AG10803 (cell line): ENCODE measurements at places on chromosomes 11 and 22.

DNA sequence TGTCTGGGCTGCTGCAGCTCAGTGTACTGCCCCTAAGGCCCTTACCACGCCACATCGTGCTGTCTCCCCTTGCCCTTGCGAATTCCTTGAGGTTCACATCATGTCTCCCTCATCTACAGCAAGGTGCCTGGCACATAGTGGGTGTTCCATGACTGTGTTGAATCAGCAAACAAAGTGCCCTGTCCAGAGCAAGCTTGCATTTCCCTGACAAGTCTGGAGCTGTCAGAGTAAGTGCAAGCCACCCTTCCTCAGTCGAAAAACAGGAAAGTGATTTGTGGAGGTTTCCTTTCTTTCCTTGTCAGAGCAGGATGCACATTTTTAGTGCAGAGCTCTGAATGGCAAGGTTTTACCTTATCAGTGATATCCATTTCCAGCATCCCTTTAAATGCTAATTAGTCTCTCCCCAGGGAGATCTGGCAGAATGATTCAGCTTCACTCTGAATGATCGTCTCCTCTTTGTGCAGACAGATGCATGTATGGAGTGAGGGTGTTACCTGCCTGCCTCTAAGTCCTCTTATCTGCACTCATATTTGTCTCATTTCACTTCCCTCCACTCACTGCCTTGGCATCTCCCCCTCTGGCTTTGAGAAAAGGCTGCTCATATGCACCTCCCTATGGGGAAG is 331.2 kb downstream of the TMEM135 start:
- DNase-seq, result no peak

DNA sequence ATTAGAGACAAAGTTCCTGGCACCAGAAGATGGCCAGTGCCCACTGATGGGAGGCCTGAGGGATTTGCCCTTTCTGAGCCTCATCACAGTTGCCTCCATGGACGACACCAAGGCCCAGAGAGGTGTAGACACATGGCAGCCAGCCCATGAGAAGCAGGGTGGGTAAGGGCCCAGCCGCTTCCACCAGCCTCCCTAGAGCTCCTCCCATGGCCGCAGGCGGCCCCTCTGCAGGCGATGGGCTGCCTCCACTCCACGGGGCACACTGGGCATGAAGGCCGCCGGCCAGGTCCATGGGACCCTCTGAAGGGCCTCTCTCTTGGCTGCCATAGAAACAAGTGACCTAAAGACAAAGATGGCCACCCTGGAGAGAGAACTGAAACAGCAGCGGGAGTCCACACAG is 14.5 kb downstream of the CCDC157 start:
- no peak for DNase-seq

DNA sequence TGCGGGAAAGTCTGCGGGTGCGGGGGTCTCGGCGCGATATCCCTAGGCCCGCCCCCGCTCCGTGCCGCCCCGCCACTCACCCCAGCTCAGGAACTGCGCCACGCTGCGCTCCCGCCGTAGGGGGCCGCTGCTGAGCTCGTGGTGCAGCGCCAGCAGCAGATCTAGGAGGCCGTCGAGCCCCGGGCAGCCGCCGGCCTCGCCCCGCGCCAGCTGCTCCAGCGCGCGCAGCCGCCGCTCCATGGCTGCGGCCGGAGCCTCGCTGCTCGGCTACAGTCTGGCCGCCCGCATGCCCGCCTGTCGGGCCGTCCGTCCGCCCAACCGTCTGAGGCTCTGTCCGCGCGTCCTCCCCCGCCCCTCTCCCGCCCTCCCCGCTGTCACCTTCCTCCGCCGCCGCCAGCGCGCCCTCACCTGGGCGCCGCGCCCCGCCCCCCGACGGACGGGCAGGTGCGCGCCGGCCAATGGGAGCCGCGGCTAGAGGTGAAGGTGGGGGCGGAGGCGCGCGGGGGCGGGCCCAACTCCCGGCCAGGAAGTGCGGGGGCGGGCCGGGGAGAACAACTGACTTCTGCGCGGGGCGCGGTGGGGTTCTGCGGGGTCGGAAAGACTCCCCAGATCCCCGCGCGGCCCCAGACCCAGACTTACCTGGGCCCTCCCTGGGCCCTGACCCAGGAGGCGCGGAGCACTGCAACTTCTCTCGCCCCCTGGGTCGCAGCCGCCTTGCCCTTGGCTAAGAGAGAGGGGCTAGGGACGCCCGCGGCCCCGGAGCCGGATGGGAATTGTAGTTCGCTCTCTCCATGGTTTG is at the start of gene CDC42BPG:
Gene CDC42BPG, minus strand, starts transcription at position 324 of the 799 bp plus-strand sequence. Its CDS starts 84 bp downstream, at position 240.
- DNase-seq, result peak; percentile 49

GRCh38 chr11:122853971-122854446 is 15.7 kb downstream of the CRTAM start:
- DNase-seq, result peak; percentile 80

DNA sequence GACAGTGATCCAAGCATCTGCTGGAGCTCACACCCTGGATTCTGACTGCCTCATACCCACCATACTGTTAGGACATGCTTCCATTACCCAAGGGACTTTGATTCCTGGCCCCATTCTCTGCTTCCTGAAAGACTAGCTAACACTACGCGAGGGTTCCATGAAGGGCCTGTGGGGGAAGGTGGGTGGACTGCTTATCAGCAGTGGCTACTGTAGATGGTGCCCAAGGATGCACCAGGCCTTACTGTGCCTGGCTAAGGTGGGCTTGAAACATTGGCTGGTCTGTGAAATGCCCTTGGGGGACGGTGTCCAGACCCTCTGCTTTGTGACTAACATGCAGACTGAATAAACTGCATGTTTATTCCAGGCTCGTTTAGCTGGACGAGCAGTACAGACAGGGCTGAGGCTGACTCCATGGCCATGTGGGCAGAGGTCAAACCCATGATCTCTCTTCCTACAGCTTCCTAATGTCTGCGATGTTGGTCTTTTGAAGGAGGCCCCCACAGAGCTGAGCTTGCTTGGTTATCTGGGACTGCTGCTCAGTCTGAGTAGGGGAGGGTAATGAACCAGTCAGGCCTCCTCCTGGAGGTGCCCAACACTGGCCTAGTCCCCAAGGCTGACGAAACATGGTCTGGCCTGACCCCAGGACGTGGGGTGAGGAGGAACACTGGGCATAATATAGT is 48.3 kb upstream of the PHOX2A start:
- DNase-seq, result no peak

DNA sequence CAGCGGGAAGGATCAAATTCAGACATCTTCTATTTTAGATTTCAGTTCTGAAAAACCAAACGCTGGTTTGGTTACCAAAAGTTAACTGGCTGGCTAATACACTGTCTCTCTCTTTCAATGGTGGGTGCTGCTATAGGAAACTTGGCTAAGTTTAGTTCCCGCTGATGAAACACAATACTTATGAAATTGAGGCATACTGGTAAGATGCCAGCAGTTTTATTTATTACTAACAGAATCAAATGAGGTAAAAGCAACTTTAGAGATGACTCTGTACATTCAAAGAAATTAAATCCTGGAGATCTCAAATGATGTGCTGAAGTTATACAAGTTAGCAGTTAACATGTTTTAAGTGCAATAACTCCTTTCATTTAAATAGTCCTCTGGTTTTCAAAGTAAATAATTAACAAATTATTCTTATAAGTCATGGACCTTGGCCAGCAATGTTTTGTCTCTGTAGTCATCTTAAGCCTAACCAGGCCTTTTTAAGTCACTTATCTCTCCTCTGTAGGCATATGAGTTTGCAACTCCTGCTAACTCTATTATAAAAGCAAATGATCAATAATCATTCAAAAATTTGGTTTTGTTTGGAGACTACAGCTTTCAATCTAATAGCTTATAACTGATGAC is 54.8 kb downstream of the PAK1 start:
- DNase-seq, result no peak

- no peak for DNase-seq
Measured at GRCh38 chr11:16779436-16779835, 41.0 kb downstream of the C11orf58 start.

DNA sequence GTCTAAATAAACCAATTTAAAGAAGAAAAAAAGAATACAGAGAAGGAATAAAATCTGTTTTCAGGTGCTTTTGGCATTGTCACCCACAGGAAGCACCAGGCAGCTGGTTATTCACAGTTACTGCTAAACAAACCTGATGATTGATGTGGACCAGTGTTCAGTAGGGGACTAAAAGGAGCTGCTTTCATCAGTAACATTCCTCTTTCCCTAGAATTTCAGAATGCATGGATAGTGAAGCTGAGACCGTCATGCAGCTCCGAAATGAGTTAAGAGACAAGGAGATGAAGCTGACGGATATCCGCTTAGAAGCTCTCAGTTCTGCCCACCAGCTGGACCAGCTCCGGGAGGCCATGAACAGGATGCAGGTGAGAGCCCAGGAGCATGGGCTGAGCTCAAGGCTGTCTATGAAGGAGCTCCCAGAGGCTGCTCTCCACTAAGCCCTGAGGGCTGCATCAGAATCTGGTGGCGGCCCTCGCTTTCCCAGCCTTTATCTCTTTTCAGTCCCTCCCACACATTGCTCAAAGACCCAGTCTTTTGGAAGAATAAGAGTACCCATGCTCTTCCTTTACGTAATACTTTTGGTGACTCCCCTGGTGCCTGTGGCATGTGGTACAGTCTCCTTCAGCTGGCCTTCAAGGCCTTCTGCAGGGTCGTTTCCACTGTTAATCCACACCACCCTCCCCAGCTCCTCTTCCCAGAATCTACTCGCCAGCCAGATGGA is 69.5 kb downstream of the DBX1 start:
- DNase-seq, result no peak

- DNase-seq, result peak; percentile 50
Measured at GRCh38 chr11:57279116-57279515, 42.1 kb upstream of the APLNR start.

DNA sequence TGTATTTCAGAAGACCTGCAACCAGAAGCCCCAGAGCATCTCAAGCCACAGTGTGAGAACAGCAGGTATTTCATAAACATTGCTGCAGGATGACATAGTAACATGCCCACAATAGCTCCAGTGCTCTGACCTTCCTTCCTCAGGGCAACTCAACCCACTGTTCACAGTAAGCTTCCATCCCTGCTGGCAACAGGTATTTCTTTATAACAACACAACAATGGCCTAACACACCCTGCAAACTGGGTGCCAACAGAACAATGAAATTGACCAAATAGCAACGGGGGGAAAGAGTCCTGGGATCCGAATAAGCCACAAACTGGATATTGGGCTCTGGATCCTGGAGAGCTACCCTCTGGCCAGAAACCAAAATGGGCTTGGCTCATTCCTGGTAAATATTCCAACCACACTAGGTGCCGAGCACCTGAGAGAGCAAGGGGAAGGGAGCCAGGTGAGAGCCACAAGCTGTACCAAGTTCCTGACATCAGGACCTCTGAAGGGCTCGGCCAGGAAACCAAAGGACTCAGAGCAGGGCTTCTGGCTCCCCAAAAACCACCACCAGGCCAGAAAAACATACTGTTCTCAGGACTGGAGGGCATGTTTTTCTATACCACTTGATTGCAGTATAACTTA is 99.5 kb downstream of the MICAL3 start:
- no peak for DNase-seq

- no peak for DNase-seq
Measured at GRCh38 chr11:120680322-120680721, 168.8 kb downstream of the GRIK4 start.

DNA sequence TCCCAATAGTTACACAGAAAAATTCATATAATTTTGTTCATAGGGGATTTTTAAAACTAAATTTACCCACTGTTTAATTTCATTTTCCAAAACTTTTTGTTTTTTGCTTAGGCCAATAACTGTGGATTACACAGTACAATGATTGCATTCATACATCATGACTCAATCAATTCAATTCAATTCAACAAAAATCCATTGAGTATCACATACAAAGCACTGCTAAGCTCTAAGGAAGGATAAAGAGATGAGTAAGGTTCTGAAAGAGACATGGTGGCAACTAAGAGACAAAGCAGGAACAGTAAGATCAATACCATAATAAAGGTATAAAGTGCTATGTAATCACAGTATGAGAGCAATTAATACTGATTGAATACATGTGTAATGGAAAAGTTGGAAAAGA is 9.4 kb upstream of the LAYN start:
- DNase-seq, result no peak

DNA sequence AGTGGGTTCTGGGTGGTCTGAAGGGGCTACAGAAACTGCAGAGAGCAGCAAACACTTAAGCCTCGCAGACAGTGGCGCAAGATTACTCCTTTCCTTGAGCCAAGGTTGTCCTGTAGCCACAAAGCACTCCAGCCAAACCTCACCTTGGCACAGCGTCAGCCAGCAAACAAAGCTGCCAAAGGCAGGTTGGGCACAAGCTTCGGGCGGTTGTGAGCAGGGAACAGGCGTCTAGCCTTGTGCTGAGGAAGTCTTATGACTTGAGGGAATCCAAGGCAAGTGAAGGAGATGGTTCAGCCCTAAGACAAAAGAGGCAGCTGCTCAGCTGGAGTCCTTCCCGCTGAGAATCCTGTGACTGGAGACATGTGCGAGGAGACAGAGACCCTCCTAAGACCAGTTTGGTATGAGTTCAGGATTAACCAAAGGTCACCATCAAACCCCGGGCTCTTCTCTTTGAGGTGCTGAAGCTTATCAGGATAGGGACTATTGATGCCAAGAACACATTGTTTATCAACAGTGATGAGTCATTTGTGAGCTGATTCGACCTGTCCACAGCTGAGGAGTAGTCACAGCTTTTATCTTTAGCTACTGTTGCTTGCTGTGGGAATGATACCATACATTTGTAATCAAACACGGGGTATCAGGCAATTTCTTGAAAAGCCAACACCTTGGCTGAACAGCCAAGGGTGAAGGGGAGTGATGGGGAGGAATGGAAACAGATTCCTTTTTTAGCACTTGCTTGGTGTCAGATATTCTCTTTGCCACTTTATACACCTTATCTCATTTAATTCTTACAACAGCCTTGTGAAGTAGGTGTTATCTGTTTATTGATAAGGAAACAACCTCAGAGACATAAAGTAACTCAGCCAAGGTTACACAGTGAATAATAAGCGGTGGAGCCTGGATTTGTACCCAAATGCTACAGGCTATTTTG is 4.6 kb downstream of the ADM start:
- peak; percentile 99 for DNase-seq

- DNase-seq, result no peak
Measured at GRCh38 chr22:27237080-27237741, 564.3 kb downstream of the MN1 start.

DNA sequence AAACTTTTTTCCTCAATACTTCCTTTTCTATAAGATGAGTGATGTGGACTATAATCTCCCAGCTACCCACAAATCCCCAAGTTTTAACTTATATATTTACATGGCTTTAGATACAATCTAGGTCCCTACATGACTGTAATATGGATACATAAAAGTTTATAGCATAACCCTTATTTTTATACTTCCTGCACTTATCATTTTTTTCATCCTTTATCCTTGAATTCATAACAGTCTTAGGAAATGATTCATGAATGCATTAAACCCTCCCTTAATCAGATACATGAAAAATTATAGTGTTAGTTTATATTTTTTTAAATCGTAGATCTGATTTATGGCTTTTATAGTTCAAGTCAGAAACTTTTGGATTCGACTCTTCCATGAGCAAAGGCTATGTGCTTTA is 195.8 kb downstream of the MAML2 start:
- DNase-seq, result no peak

DNA sequence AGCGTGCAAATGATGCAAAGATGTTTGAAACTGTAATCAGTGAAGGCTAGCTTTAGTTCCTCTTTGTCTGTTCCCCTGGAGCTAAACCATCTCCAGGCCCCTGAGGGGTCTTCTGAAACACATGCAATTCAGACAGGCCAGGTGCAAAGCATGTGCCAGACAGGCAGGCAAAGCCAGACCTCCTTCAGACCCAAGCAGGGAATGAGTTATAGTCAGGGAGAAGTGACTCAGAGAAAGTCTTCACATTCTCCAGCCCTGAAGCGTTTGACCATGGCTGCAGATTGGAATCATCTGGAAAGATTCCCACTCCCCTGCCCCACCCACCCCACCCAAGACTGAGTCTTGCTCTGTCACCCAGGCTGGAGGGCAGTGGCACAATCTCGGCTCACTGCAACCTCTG is 187.0 kb upstream of the ISX start:
- DNase-seq, result peak; percentile 78
